T-cell (primary cell): ENCODE measurements at places on chromosomes 3 and 15. TPM values are rescaled to one million over a fixed set of nuclear protein-coding genes. Genes with fewer than 3 reads are reported as not detected.

GRCh38 chr3:57128826-57129667 lies 36.1 kb downstream of the IL17RD start:
- no peak for DNase-seq

GRCh38 chr3:126549861-126550487 lies 8.8 kb downstream of the C3orf22 start:
- no peak for DNase-seq

GRCh38 chr3:123295901-123296250 lies 94.1 kb downstream of the SEC22A start:
- no peak for DNase-seq

- DNase-seq = no peak
Observed at GRCh38 chr15:41675337-41675736, 15.1 kb downstream of the MGA start.

DNA sequence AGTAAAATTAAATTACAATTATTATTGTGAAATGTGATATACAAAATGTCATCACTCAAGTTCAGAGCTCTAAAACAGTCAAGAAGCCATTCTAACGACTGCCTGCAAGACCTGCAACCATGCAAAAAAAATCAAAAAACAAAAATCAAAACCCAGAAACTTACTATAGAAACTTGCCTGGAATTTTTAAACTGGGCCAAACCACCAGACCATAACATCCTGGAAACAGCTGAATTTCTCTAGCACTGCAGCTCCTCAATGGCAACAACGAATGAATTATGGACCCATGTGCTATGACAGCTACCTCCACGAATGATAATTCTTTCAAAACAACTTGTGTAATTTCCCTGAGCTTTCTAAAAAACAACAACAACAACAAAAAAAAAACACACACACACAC lies 130.0 kb upstream of the KCNMB2 start:
- no peak for DNase-seq

DNA sequence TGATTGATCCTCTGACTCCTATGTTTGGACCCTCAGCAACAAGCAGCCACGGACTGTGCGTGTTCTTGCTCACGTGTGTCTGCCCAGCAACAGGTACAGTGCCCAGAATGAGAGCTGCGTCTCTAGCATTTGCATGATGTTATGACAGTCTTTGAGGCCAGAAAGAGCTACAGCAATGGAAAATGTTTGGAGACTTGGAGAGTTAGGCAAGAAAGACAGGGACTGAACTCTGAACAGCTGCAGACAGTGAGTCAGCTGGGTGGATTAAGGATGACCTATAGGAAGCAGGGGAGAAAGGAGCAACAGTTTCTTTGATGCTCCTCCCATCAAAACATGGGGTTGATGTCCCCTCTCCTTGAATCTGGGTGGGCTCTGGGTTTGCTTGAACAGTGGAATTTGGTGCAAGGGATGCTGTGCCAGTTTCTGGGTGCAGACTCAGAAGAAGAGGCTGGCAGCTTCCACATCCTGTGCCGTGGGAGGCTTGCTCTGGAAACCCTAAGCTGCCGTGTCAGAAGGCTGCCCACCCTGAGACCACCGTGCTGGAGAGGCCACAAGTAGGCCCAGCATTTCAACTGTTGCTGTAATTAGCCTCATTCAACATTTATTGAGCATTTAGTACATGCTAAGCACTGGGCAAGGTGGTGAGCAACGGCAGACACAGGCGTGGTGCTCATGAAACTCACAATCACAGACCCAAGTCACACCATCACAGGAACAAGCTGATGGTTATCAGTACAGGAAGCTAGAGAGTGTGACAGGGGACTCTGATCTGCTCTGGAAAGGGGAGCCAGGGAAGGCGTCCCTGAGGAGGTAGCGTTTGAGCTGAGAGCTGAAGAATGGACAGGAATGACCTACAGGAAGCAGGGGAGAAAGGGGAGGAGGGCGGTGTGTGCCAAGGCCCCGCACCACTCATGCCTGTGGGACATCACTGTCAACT lies 21.7 kb downstream of the CCR9 start:
- DNase-seq = no peak

- DNase-seq = no peak
Observed at GRCh38 chr3:42750834-42751233, 22.2 kb downstream of the CCDC13 start.

DNA sequence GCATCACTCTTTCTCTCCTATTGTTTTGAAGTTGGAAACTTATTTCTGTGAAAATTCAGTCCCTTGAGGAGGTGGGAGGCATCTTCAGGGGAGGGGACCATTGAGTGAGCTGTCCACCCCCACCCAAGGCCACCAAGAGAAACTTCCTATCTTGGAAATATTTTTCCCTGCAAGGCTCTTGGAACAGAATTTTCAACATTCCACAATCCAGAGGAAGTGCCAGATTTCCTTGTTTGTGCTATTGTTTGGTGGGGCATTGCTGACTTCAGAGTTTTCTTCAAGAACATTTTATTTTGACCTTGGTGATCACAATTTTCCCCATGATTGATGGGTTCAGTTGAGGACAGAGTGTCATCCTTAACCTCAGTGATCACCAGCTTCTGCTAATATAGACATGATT lies 12.0 kb downstream of the DNASE1L3 start:
- DNase-seq = no peak

DNA sequence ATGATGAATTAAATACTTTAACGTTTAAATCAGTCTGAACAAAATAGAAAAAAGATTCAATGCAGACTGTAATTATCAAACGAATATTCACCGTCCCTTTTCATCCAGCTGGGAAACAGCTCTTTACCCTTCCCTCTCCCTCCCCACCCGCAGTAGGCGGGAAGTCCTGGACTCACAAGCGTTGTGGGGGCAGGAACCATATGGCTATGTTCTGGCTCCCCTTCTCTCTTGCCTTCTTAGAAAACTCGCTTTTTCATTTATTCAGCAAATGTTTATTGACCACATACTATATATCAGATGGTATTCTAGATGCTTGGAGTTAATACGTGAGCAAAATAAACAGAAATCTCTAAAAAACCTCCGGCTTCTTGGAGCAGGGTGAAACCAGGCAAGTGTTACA lies 715 bp upstream of the SCAPER start:
- DNase-seq = no peak

GRCh38 chr3:112814266-112814665 lies 32.4 kb downstream of the CD200R1L start:
- no peak for DNase-seq

DNA sequence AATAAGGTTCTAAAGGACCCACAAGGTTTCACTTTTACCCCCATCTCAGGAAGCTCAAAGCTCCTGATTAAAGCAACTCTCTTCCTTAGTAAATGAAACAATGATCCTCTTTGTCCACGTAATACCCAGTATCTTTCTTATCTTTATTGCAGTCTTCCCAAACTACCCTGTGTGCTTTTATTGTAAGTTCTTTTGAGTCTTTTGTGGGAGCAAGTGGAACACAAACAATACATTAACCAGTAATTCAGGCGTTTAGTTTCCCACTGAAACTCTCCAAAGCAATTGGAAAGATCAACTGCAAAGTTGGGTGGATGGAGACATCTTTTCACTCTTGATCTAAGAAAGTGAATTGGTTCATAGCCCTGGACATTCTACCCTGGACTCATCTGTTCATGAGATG lies 240.0 kb downstream of the ZNF621 start:
- DNase-seq = no peak

Gene PLOD2
- 0.39 TPM for total RNA-seq

Gene GTF2E1
- 13.3 TPM for total RNA-seq

Gene SERPINI1
- total RNA-seq = 4.1 TPM

Gene CKMT1B
- total RNA-seq = not detected

Gene SH2D7
- not detected for total RNA-seq

Gene TPRG1
- 28.4 TPM for total RNA-seq

Gene MCTP2
- total RNA-seq = 22.4 TPM
